ENCODE measurements at places on chromosomes 5 and 9. TPM values are rescaled to one million over a fixed set of nuclear protein-coding genes. Genes with fewer than 3 reads are reported as not detected.

DNA sequence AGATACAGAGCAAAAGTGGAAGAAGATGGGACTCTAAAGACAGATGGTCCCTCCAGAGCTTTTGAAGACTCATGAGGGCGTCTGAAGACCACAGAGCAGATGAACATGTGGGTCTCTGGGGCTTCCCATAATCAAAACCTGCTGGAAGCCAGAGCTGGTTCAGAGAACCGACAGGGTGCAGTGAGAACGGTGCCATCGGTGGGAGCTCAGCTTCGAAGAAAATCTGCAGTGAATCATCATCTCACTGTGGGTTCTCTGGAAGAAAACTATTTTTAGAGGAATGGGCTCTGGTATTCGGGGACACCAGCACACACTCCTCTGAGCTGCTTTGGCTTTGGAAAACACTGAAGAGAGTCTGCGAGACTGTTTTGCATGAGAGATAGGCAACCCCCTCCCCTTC, 222.4 kb upstream of the PANK3 start:
- DNase-seq: no peak

- no peak for DNase-seq
Measured at GRCh38 chr5:165083394-165083793, 1578.0 kb downstream of the MAT2B start.

The TMEFF1 gene
- polyA plus RNA-seq: 0.10 TPM

- no peak for DNase-seq
Measured at GRCh38 chr5:97267767-97268166, 84.7 kb upstream of the RIOK2 start.

- DNase-seq: no peak
Measured at GRCh38 chr5:178548746-178549145, 41.4 kb downstream of the COL23A1 start.

GRCh38 chr5:141496038-141496437, 7.2 kb downstream of the PCDHGC5 start:
- no peak for DNase-seq

- DNase-seq: no peak
Measured at GRCh38 chr5:180155365-180155926, 53.6 kb downstream of the RASGEF1C start.

DNA sequence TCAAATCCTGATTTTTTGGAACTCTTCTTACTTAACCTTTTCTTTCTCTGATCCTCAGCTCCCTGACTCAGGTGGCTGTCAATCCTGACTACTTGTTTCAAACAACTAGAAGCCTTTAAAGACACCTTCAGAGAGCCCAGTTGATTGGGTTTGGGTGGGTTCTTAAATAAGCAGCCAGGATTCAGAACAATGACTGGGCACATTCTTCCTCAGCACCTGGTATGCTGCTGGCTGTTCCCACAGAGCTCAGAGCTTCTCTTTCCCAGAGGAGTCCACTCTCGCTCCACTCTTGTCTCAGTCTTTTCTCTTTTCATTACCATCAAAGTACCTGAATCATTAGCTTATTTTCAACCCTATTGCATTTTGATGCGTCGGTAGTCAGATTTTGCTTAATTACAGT, 22.5 kb downstream of the PCSK5 start:
- no peak for DNase-seq

The HTR4 gene
- polyA plus RNA-seq: 0.23 TPM

DNA sequence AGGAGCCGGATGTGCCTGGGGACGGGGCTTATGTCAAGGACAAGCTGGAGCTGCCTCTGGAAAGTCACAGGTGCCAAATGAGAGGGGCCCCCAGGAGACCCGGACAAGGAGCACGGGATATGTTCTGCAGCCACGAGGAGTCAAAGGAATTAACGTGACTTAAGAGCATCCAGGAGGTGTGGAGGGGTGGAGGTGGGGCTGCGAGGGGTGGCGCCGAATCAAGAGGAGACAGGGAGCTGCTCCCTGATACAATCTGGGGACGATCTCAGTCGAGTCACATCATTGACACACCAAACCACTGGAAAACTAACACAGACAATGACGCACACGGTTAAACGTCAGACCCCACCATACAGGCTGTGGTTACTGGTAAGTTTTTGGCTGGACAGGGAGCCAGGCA, 10.4 kb downstream of the CCDC127 start:
- DNase-seq: no peak

The NUTM2G gene
- not detected for polyA plus RNA-seq

- DNase-seq: no peak
Measured at GRCh38 chr5:20028506-20028905, 40.5 kb upstream of the CDH18 start.

The PCDHGA8 gene
- polyA plus RNA-seq: 0.37 TPM

- no peak for DNase-seq
Measured at GRCh38 chr5:151062405-151063141, 18.3 kb downstream of the TNIP1 start.

The B4GALT7 gene
- polyA plus RNA-seq: 28.7 TPM

- DNase-seq: no peak
Measured at GRCh38 chr5:56251918-56252553, 18.9 kb upstream of the ANKRD55 start.

GRCh38 chr5:54643685-54644106, 126.1 kb downstream of the SNX18 start:
- DNase-seq: no peak

DNA sequence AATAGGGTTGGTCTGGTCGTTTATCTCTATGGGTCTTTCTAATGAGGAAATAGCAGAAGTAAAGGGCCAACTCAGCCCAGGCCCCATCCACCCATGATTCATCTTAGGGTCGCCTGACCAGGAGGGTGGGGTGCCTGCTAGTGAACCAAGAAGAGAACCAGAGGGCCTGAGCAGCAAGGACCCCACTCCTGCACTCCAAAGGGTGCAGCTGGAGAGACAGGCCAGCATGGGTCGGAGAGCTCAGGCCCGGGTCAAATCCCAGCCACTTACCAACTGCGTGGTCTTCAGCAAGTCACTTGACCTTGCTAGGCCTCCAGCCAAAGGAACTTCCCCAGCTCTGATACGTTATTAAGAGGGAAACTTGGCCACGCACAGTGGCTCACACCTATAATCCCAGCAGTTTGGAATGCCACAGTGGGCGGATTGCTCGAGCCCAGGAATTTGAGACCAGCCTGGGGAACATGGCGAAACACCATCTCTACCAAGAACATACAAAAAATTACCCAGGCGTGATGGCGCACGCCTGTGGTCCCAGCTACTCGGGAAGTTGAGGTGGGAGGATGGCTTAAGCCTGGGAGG, 4.3 kb downstream of the BBLN start:
- DNase-seq: no peak

The QSOX2 gene
- polyA plus RNA-seq: 5.8 TPM

The ELAVL2 gene
- polyA plus RNA-seq: 0.88 TPM

DNA sequence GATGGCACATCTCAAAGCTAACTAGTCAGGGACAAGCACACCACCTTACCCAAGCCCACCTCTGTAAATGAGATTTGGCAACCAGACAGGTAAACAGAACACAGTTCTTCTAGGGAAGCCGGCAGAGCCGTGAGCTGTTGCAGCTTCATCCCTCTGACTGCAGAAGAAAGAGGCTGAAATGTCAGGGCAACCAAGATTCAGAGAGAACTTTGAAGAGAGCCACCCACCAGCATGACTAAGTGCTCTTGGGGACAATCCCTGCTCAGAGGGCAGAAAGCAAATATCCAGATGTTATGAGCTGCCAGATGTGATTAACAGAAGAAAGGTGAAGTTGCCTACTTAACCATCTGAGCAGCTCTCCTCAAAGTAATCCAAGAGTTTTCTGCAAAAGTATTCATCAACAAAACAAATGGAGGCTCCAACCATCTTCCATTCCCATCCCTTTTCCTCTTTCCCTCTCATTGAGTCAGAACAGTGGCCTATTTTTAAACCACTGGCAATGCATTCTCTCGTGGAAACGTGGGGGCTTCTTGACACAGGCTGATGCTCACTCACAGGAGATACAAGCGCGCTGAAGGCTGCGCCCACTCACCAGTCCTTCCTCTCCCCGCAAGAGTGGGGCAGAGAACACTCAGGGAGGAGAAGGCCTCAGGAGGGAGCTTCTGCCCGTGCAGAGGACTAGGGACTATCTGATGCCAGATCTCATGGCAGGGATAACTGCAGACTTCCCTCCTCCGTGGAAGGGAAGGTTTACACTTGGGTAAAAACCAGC, 57.1 kb downstream of the SLIT3 start:
- no peak for DNase-seq

Measured in ovary (tissue), 10 donors.